ENCODE measurements at places on chromosomes 7 and 10. TPM values are rescaled to one million over a fixed set of nuclear protein-coding genes. Genes with fewer than 3 reads are reported as not detected.

Gene LRRC18
- polyA plus RNA-seq = not detected

Gene IMPDH1
- polyA plus RNA-seq = 19.0 TPM

Gene HYAL4
- polyA plus RNA-seq = not detected

Gene SGCE
- 16.1 TPM for polyA plus RNA-seq

Gene HOXA4
- not detected for polyA plus RNA-seq

Gene IGFBP3
- polyA plus RNA-seq = 108 TPM

Gene PAPOLB
- not detected for polyA plus RNA-seq

Gene HOXA13
- polyA plus RNA-seq = not detected

Gene MDH2
- polyA plus RNA-seq = 169 TPM
